ENCODE measurements at places on chromosomes 12 and 14. TPM values are rescaled to one million over a fixed set of nuclear protein-coding genes. Genes with fewer than 3 reads are reported as not detected.

Gene ACSM4
- total RNA-seq: not detected

Gene PRKD1
- 17.3 TPM for total RNA-seq

Gene DAO
- total RNA-seq: not detected

Gene GPR135
- 7.9 TPM for total RNA-seq

Gene TMEM179
- 24.7 TPM for total RNA-seq

Gene GON7
- total RNA-seq: 13.7 TPM

Gene AHNAK2
- 20.0 TPM for total RNA-seq

Gene KRT71
- 0.77 TPM for total RNA-seq

Gene C1S
- total RNA-seq: 91.4 TPM

Gene COQ5
- total RNA-seq: 44.0 TPM

Gene PLEKHD1
- 2.0 TPM for total RNA-seq

Gene OR4E2
- not detected for total RNA-seq

Gene PIANP
- total RNA-seq: 2.2 TPM

Gene NUDT14
- total RNA-seq: 26.2 TPM

Gene SBNO1
- total RNA-seq: 47.3 TPM

Gene SMCO3
- total RNA-seq: 7.9 TPM

Gene SLC6A15
- 71.4 TPM for total RNA-seq

Gene LYZ
- 104 TPM for total RNA-seq

Gene EFS
- total RNA-seq: 33.1 TPM

Gene TMEM121
- total RNA-seq: 13.7 TPM

Gene RNASE7
- 0.55 TPM for total RNA-seq

Gene SERPINA10
- not detected for total RNA-seq

Gene MDGA2
- 25.9 TPM for total RNA-seq

Gene PGAM5
- 16.2 TPM for total RNA-seq

Gene NIN
- total RNA-seq: 79.1 TPM

Gene SUPT16H
- 90.2 TPM for total RNA-seq

Gene SLC25A47
- total RNA-seq: 0.22 TPM

Gene SERPINA3
- total RNA-seq: 0.99 TPM

Gene INF2
- 43.8 TPM for total RNA-seq

Gene POLE2
- 14.3 TPM for total RNA-seq

Gene GPR84
- 0.16 TPM for total RNA-seq

Gene GLIPR1L1
- total RNA-seq: not detected

Gene KCNC2
- 7.5 TPM for total RNA-seq

Gene SIX6
- 44.8 TPM for total RNA-seq

Gene NOXRED1
- total RNA-seq: 1.6 TPM

Gene CLEC14A
- 27.9 TPM for total RNA-seq

Gene TMEM260
- 40.3 TPM for total RNA-seq

Gene PMEL
- 363 TPM for total RNA-seq

Gene GRIN2B
- total RNA-seq: 8.7 TPM

Gene NTF3
- total RNA-seq: 3.3 TPM

Gene BTG1
- total RNA-seq: 92.0 TPM

Gene RERG
- 23.4 TPM for total RNA-seq

Gene MUCL1
- not detected for total RNA-seq

Gene TMEM63C
- 1.6 TPM for total RNA-seq

All from camera-type eye (tissue), 1 donor.